ENCODE measurements at places on chromosomes 13 and 19. TPM values are rescaled to one million over a fixed set of nuclear protein-coding genes. Genes with fewer than 3 reads are reported as not detected.

Gene CFD
- polyA plus RNA-seq: 3.9 TPM

Gene MCEMP1
- 0.39 TPM for polyA plus RNA-seq

Gene TMEM145
- 0.90 TPM for polyA plus RNA-seq

Gene CDC42EP5
- 44.1 TPM for polyA plus RNA-seq

Gene TPTE2
- polyA plus RNA-seq: 0.50 TPM

Gene PLVAP
- polyA plus RNA-seq: 176 TPM

Gene WDR87
- 0.02 TPM for polyA plus RNA-seq

Gene C19orf18
- 3.1 TPM for polyA plus RNA-seq

Gene PTH2
- polyA plus RNA-seq: not detected

Gene CEACAM4
- polyA plus RNA-seq: 0.12 TPM

Gene C13orf42
- polyA plus RNA-seq: 0.16 TPM

Gene KIR3DL1
- polyA plus RNA-seq: not detected

Gene FGF9
- polyA plus RNA-seq: 24.1 TPM

Gene OR7A5
- polyA plus RNA-seq: not detected
